NCI-H2081 treated with DMSO at 0.1 percent for 48 hours (cell line): ENCODE measurements at places on chromosomes 6 and 20.

- no peak for DNase-seq
These were observed 32.2 kb upstream of the ADGRF5 start for GRCh38 chr6:46953921-46954320.

DNA sequence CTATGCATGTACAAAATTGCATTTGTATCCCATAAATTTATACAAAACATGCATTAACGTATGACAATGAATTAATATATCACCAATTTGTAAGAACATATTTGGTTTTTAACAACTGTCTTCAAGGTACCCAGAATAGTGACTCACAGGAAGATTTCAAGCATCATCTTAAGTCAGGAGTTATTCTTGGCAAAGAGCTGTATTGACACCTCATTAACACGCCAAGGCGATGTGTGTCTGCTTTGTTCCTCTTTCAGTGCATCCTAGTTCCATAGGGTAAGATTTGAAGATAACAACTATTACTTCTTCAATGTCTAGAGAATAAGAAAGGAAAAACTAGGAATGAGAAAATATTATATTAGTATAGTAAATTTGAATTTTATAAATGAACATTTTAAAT, 35.8 kb upstream of the TPD52L1 start:
- DNase-seq, result no peak

- peak; percentile 24 for DNase-seq
These were observed 28.5 kb downstream of the BCL2L1 start for GRCh38 chr20:31693987-31694661.

GRCh38 chr6:18893540-18894269, 506.6 kb downstream of the RNF144B start:
- DNase-seq, result no peak

GRCh38 chr20:49886571-49887213, 28.6 kb downstream of the SPATA2 start:
- no peak for DNase-seq

DNA sequence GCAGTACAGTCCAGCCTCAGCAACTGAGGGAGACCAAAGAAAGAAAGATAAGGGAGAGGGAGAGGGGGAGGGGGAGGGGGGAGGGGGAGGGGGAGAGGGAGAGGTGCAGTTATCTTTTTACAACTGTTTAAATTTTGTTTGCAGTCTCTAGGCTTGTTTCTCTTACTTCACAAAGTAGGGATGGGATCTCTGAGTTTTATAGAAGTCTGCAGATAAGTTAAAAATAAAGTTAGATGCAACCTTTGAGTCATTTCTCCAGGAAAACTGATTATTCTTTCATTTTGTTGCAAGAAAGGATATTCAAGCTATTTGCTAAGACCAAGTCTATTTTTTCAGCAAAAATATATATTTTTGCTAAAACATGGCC, 487.3 kb downstream of the ADGRB3 start:
- DNase-seq, result no peak

GRCh38 chr6:141580131-141580530, 552.6 kb upstream of the GJE1 start:
- no peak for DNase-seq

- no peak for DNase-seq
These were observed 193.3 kb downstream of the PHACTR1 start for GRCh38 chr6:12909833-12910232.

- no peak for DNase-seq
These were observed 295.1 kb upstream of the CDYL start for GRCh38 chr6:4480788-4481735.

DNA sequence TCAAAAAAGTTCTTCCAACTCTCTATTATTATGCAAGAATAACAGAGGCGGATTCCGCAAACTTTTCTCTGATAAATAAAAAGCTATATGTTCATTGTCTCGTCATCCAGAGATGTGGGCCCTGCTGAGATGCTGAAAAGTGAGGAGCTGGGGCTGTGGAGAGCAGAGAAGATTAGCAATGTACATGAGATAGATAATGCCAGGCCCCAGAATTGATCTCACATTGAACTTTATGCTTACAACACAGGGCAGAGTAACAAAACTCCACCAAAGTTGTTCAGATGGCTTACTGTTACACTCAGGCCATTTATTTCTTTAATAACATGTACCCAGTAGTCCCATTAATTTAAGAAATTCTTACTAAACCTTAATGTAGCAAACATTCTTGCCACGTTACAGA, 32.7 kb upstream of the RIN2 start:
- DNase-seq, result no peak

- DNase-seq, result no peak
These were observed 246.9 kb downstream of the SOX4 start for GRCh38 chr6:21840428-21840827.

DNA sequence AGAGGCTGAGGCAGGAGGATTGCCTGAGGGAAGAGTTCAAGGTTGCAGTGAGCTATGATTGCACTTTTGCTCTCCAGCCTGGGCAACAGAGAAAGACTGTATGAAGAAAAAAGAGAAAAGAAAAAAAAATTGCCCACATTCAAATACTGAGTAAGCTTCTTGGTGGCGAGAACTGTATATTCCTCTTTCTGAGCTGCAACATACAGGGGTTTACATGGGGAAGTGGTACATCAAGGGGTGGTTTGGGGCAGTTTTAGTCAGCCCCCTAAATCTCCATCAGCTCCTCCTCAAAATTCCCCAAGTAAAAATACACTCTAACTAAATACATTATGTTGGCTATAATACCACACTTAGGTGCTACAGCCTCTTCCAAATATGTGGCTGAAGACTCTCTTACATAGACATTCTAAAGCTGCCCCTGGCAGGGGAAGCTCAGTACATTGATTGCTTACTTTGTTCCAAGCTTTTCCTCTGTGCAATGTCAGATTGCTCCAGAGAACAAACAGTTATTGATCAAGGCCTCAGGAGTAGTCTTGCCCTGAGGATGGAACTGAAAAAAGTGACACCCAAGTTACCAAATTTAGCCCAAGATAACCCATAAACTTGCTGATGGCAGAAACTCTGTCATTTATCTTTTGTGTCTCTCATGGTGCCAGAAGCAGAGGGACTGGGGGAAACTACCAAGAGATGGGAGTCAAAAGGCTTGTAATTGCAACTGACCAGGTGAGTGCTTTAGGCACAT, 107.4 kb upstream of the RIPOR2 start:
- DNase-seq, result no peak

- no peak for DNase-seq
These were observed 13.7 kb downstream of the BPIFA1 start for GRCh38 chr20:33249456-33249855.

DNA sequence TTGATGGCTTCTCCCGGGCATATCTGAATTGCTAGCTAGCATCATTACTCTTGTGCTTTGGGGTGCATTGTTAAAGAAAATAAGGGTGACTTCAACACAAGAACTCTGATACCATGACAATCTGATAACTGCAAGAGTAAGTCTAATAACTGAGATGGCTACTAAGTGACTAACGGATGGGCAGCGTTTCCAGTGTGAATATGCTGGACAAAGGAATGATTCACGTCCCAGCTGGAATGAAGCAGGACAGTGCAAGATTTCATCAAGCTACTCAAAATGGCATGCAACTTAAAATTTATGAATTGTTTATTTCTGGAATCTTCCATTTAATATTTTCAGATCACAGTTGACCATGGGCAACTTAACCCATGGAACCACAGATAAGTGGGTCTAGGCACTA, 31.7 kb downstream of the MOXD1 start:
- no peak for DNase-seq
